ENCODE measurements at places on chromosomes 3 and 15. TPM values are rescaled to one million over a fixed set of nuclear protein-coding genes. Genes with fewer than 3 reads are reported as not detected.

CCDC9B gene
- total RNA-seq, result 0.95 TPM

PLSCR2 gene
- total RNA-seq, result not detected

- H3K4me3 ChIP-seq, result no peak overlapping the region
- DNase-seq, result no peak
- H3K27ac ChIP-seq, result no peak overlapping the region
- no peaks in the 10 kb centered on the region for H3K4me1 ChIP-seq
- H3K36me3 ChIP-seq, result no peaks in the 10 kb centered on the region
- no peaks in the 10 kb centered on the region for H3K27me3 ChIP-seq
Observed at GRCh38 chr15:100663915-100664281, 61.5 kb downstream of the ASB7 start.

DNA sequence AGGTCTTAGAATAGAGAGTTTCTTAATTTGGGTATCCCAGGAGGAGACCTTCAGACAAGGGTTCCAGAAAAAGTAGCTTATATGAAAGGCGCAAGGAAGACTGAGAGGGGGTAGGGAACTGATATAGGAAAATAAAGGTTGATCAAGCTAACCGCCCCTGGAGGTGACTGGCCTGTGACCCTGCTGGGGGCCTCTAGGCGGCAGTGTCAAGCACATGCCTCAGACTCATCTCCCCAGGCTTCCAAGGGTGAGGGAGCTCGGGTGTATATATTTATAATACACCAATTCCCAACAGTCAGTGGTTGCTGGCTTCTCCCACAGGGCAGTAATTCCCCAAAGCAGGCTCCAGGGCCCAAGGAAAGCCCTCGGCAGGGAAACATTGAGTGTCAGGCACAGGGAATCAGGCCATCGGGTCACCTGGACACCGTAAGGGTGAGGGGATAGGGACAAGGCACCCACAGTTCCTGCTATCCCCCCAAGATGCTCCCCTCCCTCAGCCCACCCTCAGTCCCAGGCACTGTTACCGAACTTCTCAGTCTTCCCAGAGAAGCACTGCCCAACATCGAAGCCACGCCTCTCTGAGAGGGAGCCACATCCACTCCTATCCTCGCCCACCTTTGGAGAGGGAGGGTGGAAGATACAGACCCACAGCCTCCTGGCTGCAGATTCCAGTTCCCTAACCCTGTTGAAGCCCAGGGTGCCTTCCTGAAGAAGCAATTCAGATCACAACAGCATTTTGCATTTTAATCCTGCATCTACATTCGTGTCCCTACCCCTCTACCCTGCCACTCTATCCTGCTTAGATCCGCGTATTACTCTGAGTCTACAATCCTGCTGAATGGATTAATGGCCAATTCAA is 19.5 kb upstream of the CAV3 start:
- no peaks in the 10 kb centered on the region for H3K4me1 ChIP-seq
- H3K4me3 ChIP-seq, result no peak overlapping the region
- H3K27me3 ChIP-seq, result no peaks in the 10 kb centered on the region
- H3K27ac ChIP-seq, result no peak overlapping the region
- H3K36me3 ChIP-seq, result no peaks in the 10 kb centered on the region

DNA sequence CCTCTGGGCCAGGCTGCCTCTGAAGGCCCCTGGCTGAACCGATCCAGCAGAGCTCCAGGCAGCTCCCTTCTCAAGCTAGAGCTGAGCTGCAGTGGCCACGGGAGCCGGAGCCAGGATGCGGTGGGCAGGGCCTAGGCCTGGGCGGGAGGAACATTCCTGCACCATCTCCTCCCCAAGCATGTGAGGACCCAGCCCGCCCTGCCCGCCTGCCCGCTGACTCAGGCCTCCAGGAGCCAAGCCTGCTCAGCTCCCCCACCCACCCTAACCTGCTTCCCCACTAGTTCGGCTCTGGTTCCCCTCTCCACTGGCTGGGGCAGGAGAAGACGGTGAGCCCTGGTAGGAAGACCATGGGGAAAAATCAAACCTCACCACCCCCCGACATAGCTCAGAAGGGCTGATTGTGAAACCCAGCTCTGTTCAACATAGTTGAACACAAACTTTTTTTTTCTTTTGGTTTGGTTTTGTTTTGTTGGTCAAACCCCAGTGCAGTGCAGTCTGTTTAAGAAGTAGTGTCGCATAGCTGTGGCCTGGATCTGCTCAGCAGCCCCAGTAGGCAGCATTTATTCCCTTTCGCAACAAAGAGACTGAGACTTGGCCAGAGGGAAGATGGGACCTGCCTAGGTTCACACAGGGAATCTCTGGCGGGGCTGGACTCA is 13.5 kb downstream of the SNX33 start:
- H3K27me3 ChIP-seq, result no peaks in the 10 kb centered on the region
- H3K4me1 ChIP-seq, result peaks cover 56% of the 10 kb centered on the region
- H3K36me3 ChIP-seq, result peaks cover 3% of the 10 kb centered on the region
- H3K27ac ChIP-seq, result peak overlapping the region; percentile 5
- DNase-seq, result peak; percentile 60

GRCh38 chr15:67587331-67587730 is 44.8 kb downstream of the MAP2K5 start:
- no peaks in the 10 kb centered on the region for H3K4me1 ChIP-seq
- no peaks in the 10 kb centered on the region for H3K27me3 ChIP-seq
- H3K36me3 ChIP-seq, result no peaks in the 10 kb centered on the region
- DNase-seq, result no peak
- no peak overlapping the region for H3K27ac ChIP-seq

GRCh38 chr15:82181371-82181770 is 81.2 kb downstream of the EFL1 start:
- H3K27ac ChIP-seq, result no peak overlapping the region
- H3K4me3 ChIP-seq, result no peak overlapping the region
- DNase-seq, result no peak

DPP8 gene
- 22.9 TPM for total RNA-seq

- no peak overlapping the region for H3K27ac ChIP-seq
- no peaks in the 10 kb centered on the region for H3K36me3 ChIP-seq
- no peaks in the 10 kb centered on the region for H3K27me3 ChIP-seq
- H3K4me1 ChIP-seq, result no peaks in the 10 kb centered on the region
- DNase-seq, result no peak
Observed at GRCh38 chr3:189967254-189967865, 153.3 kb downstream of the P3H2 start.

B3GNT5 gene
- total RNA-seq, result 9.4 TPM

GRCh38 chr15:96544162-96544756 is 213.8 kb downstream of the NR2F2 start:
- no peaks in the 10 kb centered on the region for H3K4me1 ChIP-seq
- H3K27ac ChIP-seq, result no peak overlapping the region
- no peak overlapping the region for H3K4me3 ChIP-seq
- DNase-seq, result no peak
- H3K27me3 ChIP-seq, result no peaks in the 10 kb centered on the region

Data from Caco-2 (cell line).